Activated T-helper 1 cell treated with Interleukin-2 at 50 U/mL for 16 hours (primary cell): ENCODE measurements at places on chromosomes 6 and 20.

- no peak for DNase-seq
Observed at GRCh38 chr6:52622810-52623209, 46.0 kb upstream of the TRAM2 start.

DNA sequence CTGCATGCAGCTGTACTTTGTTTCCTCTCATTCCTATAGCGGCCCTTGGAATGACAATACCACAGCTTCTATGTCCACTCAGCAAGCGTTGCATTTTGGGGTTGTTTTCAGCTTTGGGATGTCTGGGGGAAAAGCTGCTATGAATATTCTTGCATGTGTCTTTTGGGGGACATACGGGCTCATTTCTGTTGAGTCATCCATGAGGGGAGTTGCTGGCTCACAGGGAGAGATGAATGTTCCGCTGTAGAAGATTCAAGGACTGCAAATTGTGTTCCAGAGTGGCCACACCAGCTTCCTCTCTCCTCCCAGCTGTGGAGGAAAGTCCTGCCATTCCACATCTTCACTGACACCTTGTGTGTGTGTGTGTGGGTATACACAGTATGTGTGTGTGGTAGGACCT lies 43.3 kb downstream of the TGM2 start:
- no peak for DNase-seq

DNA sequence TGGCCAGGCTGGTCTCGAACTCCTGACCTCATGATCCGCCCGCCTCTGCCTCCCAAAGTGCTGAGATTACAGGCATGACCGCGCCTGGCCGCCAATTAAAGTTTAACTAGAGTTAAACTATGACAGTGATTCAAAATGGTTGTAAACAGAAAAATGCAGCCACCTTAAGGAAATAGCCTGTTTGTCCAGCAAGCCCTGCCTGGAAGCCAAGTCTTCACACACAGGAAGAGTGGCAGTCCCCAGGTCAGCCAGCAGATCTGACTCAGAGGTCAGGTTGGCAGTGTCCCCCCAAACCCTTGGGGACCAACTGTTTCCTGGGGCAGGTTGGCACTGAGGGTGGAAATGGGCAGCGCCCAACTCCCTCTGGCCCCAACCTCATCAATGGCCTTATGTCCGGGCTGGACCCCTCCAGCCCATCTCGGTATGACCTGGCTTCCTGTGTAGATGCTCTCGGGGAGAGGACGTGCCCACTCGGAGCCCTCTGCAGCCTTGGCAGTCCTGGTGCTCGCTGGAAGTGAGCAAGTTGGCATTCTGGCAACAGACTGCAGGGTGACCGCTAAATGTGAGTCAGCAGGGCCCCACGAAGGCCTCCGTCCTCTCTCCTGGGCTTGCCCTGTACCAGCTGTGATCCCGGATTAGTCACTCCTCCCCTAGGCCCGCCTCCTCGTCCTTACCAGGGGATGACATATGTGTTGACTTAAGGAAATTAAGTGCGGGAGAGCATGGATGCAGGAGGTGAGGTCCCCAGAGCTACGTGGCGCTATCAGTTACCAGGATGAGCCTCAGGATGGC lies 9.7 kb upstream of the HSP90AB1 start:
- peak; percentile 39 for DNase-seq

DNA sequence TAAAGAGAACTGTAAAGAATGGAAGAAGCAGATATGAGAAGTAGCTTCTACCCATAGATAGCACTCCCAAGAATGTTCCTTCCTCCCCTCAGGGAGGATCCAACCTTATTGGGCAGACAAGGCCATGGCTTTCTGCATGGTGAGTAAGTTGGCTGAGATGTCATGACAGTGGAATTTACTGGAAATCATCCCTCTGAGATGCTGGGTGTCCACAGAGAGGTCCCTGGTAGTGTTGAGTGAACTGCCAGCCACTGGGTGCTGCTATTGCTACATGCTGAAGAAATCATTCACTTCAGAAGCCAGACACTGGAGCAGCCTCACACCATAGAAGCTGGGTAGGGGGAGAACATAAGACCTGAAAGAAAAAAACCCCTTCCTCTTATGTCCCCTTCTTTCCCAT lies 46.4 kb upstream of the FERMT1 start:
- DNase-seq: no peak

- no peak for DNase-seq
Observed at GRCh38 chr20:19265646-19266374, 53.4 kb downstream of the SLC24A3 start.

DNA sequence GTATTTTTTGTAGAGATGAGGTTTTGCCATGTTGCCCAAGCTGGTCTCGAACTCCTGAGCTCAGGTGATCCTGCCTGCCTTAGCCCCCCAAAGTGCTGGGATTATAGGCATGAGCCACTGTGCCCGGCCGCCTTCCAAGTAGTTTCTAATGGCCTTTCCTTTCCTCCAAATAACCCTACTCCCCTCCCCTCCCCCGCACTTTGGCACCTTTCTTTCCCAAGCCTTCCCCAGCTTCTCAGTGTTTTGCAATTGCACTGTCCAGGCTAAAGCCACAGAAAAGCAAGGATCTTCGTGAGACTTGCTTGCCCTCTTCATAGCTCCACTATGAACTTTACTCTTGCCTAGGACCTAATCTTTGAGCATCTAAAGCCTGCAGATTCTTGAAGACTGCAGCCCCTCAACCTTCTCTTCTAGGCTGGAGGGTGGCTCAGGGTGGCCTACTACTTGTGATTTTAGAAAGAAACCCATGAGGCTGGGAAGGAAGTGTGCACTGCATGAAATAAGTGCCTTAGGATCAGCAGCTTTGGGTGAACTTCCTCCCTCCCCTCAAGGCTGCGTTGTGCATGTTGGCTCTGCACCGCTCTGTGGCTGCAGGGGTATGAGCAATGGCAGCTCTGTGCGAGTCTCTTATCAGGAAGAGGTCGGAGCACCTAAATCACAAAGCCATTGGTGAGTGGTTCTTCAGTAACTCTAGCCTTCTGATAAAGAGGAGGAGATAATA lies 152.4 kb upstream of the SNX9 start:
- no peak for DNase-seq

GRCh38 chr6:118736440-118736839 lies 85.0 kb upstream of the CEP85L start:
- DNase-seq: no peak

GRCh38 chr20:25012616-25013189 lies 20.2 kb upstream of the APMAP start:
- no peak for DNase-seq

- DNase-seq: no peak
Observed at GRCh38 chr20:39645131-39645530, 683.0 kb downstream of the DHX35 start.

GRCh38 chr6:12637960-12638641 lies 78.5 kb upstream of the PHACTR1 start:
- no peak for DNase-seq

DNA sequence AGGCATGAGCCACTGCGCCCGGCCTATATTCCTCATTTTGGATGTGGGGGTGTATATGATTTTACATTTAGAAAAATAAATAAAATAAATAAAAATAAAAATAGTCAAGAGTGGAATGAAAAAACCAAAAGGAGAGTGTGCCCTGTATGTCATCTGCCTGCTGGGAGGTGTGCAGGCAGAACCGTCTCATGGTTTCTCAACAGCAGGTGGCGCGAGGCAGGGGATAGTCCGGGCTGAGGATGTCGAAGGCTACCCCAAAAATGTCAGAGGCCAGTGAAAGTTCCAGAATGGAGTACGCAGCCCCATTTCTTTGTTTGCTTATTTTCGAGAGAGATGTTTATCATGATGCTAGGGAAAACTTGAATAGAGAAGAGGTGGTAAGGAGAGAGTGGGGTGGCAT lies 16.4 kb upstream of the KIF16B start:
- no peak for DNase-seq
